ENCODE measurements at places on chromosomes 13 and 19.

DNA sequence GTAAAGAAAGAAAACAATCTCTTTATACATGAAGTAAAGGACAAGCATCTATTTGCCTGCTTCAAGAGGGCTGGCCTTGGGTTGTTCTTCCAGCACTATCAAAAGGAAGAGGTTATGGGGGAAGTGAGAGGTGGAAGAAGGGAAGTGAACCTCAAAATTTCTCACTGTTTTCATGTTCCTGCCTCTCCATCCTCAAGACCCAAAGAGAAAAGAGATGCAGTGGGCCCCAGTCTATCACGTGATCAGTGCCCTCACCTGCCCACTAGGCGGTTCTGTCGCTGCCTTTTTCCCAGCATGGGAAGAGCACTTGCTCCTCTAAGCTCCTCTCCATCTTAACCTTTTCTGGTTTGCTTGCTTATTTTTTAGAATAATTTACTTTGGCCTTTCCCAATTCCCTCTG is 6.2 kb upstream of the USP12 start:
- no peak for DNase-seq

GRCh38 chr13:79519255-79519654 is 38.3 kb downstream of the NDFIP2 start:
- no peak for DNase-seq

DNA sequence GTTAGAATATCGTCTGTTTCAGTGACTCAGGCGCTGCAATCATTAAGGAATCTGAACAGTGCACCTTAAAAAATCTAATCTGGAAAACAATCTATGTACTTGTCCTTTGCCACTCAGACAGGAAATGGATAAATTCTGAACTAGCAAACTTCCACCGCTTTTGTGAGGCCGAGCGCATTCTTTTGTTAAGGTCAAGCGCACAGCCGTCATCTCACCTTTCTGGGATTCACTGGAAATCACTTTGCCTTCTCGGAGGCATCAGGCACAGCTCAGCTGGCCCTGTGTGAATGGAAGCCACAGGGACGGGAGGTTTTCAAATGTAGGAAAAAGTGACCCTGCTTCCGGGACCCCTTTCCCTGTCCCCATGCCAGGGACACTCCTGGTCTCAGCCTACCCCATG is 28.2 kb upstream of the SPACA7 start:
- no peak for DNase-seq

DNA sequence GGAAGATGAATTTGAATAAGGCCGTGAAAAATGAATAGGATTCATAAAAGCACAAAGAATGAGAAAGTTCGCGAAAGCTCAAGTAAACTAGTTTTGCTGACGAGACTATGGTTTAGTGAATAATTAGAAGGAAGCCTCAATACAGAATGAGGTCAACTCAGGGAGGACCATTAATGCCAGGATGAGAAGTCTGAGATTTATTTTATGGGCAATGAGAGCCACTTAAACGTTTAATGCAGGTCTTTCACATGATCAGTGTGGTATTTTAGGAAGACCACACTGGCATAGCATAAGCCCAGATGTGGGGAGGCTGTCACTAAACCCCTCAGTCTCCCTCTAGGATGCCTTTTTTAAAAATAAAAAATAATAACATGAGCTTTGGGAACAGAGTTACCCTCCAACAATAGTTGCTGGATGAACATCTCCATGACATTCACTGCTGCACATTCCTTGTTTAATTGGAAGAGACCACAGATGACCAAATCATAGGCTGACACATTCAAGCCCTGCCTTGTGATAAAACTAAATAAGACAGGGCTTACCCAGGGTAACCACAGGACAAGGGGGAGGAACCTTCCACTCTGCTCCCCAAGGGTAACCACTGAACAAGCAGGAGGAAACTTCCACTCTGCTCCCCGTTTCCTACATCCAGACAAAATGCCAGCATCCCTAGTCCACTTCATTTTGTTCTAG is 43.6 kb upstream of the LSM14A start:
- no peak for DNase-seq

GRCh38 chr19:929203-929890 is 3.5 kb downstream of the ARID3A start:
- no peak for DNase-seq

DNA sequence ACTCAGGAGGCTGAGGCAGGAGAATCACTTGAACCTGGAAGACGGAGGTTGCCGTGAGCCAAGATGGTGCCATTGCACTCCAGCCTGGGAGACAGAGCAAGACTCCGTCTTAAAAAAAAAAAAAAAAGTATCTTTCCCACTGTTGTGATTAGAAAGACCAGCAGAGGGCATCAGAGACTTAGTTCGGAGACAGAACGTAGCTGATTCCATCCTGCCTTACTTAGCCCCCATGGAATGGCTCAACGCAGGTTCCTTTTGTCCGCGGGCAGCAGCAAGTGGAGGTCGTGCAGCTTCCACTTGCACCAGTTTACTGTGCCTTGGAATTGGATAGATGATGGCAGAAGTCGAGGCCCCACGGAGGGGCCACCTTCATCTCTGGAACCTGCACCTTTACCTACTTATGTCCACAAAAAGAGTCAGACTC is 8.1 kb downstream of the TIMM29 start:
- peak; percentile 45 for DNase-seq

DNA sequence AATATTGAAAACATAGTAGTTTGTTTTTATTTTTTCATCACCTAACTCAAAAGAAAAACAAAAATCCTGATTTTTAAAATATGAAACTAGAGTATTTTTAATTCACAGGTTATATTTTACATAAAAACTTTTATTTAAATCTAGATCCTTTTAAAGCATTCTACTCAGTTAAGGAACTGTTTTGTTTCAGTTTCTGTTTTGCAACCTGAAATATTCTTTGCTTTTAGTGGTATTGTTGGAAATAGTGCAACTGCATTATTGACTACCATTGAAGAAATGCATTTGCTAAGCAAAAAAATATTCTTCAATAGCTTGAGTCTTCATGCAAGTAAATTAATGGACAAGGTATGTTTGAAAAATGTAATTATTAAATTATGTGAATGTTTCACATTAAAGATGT is 43.8 kb downstream of the COG6 start:
- DNase-seq = no peak
